ENCODE measurements at places on chromosomes 2 and 18. TPM values are rescaled to one million over a fixed set of nuclear protein-coding genes. Genes with fewer than 3 reads are reported as not detected.

Gene ALK
- not detected for total RNA-seq

Gene SLC16A14
- total RNA-seq, result 1.0 TPM

Gene COA5
- total RNA-seq, result 28.7 TPM

Gene REL
- 3.2 TPM for total RNA-seq

Gene SRD5A2
- not detected for total RNA-seq

Gene POTEI
- not detected for total RNA-seq

Gene STRADB
- 31.8 TPM for total RNA-seq
